ENCODE measurements at places on chromosomes 1 and 21.

GRCh38 chr21:34046917-34047316 lies 26.5 kb upstream of the MRPS6 start:
- no peak for DNase-seq

- DNase-seq, result peak; percentile 16
Observed at GRCh38 chr1:243798726-243799125, 51.3 kb downstream of the AKT3 start.

DNA sequence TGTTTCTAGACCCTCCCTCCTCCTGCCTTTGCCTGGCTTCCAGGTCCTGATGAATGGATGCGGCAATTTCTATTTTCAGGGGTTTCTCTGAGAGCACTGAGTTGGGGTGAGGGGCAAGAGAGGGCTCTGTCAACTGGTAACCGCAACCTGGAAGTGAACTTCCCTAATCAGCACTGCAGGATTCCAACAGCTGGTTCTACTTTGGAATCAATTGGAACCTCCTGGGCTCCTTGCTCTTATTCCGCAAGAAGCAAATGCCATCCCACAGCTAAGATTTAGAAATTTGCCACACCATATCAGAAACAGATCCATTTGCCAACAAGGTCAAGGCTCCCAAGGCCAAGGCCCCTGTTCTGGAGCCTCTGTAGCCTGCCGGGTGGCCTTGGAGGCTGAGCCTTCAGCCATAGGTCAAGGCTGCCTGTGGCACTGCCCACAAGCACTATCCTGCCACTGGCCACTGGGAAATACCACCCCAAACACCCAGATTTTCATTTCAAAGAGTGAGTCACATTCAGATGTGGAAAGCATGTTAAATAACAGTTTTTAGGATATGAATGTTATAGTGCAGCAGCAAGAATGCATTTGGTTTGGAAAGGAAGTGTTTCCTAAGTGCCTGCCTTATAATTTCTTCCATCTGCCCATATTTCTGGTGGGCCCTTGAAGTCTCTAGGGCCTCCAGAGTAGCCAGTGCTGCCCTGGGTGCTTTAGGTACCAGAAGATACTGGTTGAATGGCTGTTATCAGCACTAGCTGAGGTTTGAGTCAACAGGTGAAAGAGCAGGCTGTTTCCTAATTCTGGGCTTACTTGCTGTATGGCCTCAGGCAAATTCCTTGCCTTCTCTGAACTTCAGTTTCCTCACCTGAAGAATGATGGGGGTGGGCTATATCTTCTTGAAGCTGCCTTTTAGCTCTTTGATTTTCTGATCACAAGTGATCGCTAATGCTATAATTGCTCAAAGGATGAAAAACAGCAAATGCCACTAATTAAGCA lies 56.3 kb upstream of the JUN start:
- DNase-seq, result no peak

DNA sequence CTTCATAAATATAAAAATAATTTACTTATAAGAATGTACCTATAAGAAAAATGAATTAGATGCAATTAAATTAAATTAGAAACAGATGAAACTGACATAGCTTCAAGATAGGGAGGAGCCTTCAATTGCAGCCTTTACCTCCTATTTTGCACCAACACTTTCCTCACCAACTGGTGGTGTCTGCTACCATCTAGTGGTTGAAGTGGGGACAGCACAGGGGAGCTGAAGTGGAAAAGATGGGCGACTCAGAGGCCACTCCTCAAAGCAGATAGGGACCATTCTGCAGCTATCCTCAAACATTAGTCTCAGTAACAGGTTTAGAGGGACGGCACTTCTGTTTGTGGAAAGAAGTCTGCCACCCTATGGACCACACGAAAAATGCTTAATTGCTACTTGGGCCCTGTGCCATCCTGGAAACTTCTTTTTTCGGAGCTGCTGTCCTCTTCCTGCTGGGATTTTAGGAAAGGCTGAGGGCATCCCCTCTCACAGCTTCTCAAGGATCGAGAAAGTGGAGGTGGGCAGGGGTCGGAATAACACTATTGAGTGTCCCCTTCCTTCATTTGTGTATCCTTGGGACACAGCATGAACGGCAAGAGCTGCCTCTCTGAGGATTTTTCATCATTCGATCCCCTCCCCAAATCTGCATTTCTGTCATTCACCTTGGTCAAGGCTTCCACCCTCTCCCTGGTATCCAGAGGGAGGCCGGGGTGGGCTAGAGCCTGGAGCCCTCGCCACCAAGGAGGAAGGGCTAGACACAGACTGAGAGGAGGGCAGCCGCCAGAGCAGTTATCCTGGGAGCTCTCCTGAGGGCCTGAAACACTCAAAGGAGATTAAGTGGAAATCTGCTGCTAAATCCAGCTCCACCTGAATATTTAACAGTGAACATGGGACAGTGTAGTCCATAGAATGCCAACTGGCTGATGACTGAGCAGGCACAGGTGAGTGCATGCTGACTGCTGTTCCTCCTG lies 9.6 kb downstream of the PROK1 start:
- peak; percentile 88 for DNase-seq

- no peak for DNase-seq
Observed at GRCh38 chr1:150194381-150195031, 41.4 kb downstream of the ANP32E start.

DNA sequence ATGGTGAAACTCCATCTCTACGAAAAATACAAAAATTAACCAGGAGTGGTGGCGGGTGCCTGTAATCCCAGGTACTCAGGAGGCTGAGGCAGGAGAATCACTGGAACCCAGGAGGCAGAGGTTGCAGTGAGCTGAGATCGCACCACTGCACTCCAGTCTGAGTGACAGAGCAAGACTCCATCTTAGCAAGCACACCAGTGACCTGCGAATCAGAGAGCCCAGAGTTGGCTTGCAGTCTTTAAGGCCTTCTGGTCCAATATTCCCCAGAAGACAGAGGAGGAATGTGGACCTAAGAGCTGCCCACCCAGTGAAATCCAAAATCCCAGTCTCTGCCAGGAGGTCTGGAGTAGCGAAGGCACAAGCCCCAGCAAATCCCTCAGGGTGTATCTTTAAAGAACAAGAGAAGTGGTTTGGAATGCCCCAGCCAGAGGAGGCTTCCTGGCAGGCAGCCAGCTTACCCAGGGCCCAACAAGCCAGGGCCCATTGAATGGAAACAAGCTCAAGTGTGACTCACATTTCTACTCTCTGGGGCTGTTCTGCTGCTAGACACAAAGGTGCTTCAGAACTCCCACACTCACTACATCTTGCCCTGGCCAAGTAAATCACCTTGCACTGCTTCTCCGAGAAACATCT lies 23.9 kb downstream of the GPR161 start:
- DNase-seq, result no peak

GRCh38 chr1:109133002-109133706 lies 19.2 kb downstream of the ELAPOR1 start:
- no peak for DNase-seq

DNA sequence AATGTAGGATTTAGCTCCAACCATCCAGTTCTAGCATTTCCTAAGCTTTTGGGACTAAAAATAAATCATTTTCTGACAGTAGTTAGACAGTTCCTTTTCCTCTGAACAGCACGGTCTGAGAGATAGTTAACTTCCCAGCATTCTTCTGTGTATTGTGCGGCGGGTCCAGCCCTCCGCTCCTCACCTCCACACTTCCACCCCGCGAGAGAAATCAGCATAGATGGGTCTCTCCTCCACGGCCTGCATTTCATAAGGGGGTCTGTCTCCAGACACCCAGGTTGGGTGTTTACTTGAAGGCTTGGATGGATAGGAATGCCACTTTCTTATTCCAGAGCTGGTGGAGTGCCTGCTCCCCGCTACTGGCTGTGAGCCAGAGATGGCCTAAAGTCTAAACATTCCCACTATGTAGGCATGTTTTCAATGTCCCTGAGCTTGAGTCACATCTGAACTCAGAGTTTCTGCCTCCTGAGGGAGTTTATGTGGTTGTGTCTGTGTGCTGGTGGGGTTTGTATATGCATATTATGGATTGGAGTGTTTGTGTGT lies 38.0 kb upstream of the PPP2R5A start:
- DNase-seq, result no peak

GRCh38 chr1:109827466-109827865 lies 63.7 kb upstream of the EPS8L3 start:
- no peak for DNase-seq

GRCh38 chr1:31718327-31718897 lies 14.6 kb upstream of the COL16A1 start:
- DNase-seq, result no peak

DNA sequence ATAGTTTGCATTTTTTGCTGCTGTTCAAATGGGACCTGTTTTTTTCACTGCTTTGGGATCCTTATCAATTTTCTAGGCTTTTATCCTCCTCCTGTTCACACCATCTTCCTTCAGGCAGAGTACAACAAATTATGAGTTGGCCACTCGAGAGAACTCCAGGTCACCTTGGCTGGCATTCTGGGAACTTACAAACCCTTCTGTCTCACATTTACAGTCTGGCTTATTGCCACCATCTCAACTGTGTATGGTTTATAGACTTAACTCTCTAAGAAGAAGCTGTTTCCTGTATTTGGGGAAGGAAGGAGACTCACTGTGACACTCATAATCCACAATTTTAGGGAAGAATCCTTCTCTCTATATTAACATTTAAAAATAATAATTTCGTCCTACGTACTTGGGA lies 5.4 kb upstream of the ZNF691 start:
- DNase-seq, result no peak

DNA sequence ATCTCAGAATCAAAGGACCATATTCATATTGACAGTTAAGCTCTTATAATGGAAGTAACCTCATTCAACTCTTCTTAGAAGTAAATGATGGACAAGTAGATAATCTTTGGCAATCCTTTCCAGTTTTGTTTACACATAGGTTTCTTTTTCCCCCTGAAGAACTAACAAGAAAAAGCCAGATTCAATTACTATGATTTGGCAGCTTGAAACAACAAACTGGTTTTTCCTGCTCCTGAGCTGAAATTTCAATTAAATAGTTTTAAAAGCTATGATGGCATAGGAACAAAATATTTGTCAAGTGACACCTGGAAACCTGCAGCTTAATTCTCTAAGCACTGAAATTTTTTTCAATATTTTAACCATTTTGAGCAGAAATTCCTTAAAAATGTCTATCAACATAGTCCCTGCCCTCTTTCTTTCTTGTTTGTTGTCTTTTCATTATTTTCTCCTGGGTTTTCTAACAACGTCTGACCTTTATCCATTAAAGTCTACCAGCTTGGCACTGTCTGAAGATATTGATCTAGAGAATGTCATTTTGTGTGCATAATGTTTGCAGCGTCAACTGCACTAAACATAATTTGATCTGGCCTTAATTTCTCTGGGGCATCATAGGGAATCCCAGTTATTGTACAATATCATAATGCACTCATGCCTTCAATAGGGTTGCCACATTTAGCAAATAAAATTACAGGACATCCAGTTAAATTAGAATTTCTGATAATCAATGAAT lies 4.0 kb upstream of the SLC35A3 start:
- no peak for DNase-seq

DNA sequence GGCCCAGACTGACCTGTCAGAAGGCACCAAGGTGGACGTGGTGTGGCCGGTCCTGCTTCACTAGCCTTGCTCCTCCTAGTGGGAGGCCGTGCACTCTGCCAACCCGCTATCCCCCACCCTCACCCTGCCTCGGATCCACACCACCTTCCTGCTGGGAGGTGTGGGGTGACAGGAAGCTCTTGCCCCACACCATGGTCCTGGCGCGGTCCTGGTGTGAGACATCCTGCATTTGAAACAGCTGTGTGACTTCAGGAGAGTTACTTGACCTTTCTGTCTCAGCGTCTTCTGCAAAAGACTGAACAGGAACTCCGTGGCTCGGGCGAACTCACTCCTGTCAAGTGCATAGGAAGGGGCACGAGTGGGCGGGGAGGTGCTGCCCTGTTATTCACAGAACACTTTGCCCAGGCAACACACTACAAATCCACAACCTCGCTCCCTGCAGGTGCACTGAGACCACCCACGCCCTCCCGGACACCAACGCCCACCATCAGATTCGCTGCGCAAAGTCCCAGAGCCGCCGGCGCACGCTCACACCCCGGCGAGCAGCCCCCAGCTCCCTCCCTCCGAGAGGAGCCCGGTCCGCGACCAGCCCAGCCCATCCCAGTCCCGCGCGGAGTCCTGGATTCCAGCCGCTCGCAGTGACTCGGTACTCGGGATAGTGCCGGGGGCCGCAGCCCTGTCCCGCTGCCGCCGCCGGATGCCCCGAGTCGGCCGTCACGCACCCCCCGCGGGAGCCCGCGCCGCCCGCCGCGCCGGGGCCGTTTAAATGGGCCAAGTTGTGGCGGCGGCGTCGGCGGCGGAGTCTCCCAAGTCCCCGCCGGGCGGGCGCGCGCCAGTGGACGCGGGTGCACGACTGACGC lies at the start of gene SAMD11:
Gene SAMD11 (plus strand): TSS at position 793 of the 860 bp plus-strand sequence. CDS start 509 bp downstream, outside the sequence.
- DNase-seq, result peak; percentile 66

DNA sequence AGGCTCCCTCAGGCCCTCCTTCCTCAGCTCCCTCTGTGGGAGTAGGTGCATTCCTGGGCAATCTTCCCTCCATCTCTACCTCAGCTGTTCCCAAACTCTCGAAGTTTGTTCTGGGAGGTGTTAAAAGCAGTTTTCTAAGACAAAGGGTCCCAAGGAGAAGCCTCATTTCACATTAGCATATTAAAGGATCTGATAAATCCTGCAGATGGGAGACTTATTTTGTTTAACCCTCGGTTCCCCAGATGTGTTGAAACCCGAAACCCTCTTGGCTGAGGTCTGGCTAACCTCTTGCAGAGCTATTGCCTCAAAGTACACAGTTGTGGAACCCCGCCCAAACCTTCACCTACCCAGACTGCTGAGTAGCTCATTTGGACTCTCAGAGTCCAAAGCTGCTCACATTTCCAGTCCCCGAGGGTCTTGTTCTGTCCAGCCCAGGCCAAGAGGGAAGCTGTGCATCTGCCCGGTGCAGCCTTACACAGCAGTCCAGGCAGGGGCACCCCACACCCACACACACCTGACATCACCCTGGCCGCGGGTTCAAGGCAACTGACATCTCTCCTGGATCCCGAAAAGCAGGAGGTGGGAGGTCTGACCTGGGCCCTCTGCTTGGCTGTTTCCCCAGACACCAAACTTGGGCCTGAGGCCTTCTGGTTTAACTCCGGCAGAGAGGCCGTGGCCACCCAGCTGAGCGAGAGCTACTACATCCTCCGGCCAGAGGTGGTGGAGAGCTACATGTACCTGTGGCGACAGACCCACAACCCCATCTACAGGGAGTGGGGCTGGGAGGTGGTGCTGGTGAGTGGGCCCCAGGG lies 19.5 kb upstream of the SELENON start:
- no peak for DNase-seq

- DNase-seq, result peak; percentile 72
Observed at GRCh38 chr1:2194319-2194897, at the start of gene FAAP20. Gene FAAP20, minus strand, starts transcription at chr1:2194772. Its CDS starts 23 bp downstream, at chr1:2194749.

DNA sequence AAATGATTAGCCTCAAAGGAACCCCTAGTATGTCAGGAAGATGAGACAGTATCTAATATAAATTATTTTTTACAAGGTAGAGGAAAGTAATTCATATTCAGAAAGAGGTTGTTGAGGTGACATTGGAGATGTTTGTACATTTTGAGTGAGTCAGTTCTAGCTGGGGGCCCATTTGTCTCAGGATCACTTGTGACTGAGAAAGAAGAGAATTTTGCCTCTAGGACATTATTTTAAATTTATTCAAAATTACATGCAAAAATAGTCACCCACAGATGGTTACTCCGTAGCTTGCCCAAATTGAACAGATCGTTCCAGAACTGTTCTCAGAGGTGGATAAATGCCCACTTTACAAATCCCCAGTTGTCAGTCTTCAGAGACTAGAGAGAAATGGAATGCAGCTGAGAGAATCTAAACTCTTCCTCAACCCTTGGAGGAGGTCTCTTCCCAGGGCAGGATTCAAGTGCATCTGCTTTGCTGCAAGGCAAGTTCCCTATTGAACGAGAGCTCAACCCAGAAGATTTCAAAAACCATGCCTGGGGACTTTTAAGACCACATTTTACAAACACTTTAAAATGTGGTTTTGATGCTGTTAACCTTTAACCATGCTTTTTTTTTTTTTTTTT lies 987.8 kb upstream of the ADAMTS5 start:
- DNase-seq, result no peak

GRCh38 chr1:169586067-169586394 lies 250 bp downstream of the F5 start:
- DNase-seq, result no peak
